ENCODE measurements at places on chromosomes 5 and 9. TPM values are rescaled to one million over a fixed set of nuclear protein-coding genes. Genes with fewer than 3 reads are reported as not detected.

The PAEP gene
- total RNA-seq = not detected

The NR5A1 gene
- total RNA-seq = 0.26 TPM

The SLC23A1 gene
- 1.6 TPM for total RNA-seq

The CER1 gene
- total RNA-seq = 0.99 TPM

The ADGRV1 gene
- total RNA-seq = 13.6 TPM

The ZDHHC11B gene
- total RNA-seq = 2.2 TPM

The SPZ1 gene
- not detected for total RNA-seq

Measured in type B pancreatic cell (in vitro differentiated cells).